ENCODE measurements at places on chromosomes 4 and X.

GRCh38 chr4:25703731-25704388, 48.2 kb downstream of the SLC34A2 start:
- no peaks in the 10 kb centered on the region for H3K27me3 ChIP-seq
- H3K36me3 ChIP-seq: no peaks in the 10 kb centered on the region
- H3K4me1 ChIP-seq: no peaks in the 10 kb centered on the region
- H3K4me3 ChIP-seq: no peak overlapping the region

- no peak for DNase-seq
- no peak overlapping the region for H3K4me3 ChIP-seq
- H3K27me3 ChIP-seq: peaks cover 13% of the 10 kb centered on the region
- no peaks in the 10 kb centered on the region for H3K36me3 ChIP-seq
- no peak overlapping the region for H3K27ac ChIP-seq
Observed at GRCh38 chr4:120924931-120925330, 2.4 kb upstream of the PRDM5 start.

DNA sequence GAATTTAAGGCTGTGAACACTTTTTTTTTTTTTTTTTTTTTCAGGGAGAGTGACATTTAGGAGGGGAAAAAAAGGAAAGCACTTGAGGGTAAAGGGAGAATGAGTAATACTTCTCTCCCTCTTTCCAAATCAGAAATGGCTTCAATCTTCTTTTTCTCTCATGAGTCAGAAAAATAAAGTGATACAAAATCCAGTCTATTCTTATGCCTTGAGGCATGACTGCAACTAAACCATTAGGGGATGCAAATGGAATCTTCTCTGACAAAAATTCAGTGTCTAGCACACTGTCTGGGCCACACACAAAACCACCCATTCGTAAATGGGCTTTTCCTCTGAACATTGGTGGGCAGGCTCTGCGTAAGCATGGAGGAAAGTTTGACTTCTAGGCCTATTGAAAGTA, 46.7 kb upstream of the POU4F2 start:
- H3K27ac ChIP-seq: no peak overlapping the region
- no peak for DNase-seq
- no peak overlapping the region for H3K4me3 ChIP-seq
- no peaks in the 10 kb centered on the region for H3K36me3 ChIP-seq
- no peaks in the 10 kb centered on the region for H3K27me3 ChIP-seq

DNA sequence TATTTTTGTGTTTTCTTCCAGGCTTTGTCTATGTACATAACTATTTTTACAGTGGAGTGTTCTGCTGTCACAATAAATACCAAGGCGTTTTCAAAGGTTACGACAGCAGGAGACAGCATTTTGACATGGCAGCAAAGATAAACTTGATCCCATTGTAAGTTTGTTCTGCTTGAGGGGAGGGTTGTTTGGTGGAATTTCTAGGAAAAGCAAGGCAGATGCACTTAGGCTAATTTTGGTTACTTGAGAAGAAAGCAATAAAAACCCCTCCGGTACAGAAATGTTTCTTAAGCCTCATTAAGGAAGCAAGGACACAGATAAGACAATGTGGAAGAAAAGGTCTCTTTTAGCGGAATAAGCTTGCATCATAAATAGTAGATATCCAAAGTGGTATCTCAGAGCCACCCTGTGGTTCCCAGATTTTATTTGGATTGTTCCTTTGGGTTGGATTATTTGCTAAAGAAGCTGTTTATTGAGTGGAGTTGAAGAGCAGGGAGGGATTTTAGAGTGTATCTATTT, 54.3 kb downstream of the CLCN5 start:
- H3K4me1 ChIP-seq: no peaks in the 10 kb centered on the region
- no peaks in the 10 kb centered on the region for H3K36me3 ChIP-seq
- no peak overlapping the region for H3K4me3 ChIP-seq
- no peaks in the 10 kb centered on the region for H3K27me3 ChIP-seq
- no peak overlapping the region for H3K27ac ChIP-seq

GRCh38 chrX:110588164-110588563, 207.5 kb downstream of the CHRDL1 start:
- H3K36me3 ChIP-seq: no peaks in the 10 kb centered on the region
- H3K4me1 ChIP-seq: no peaks in the 10 kb centered on the region
